ENCODE measurements at places on chromosomes 3 and 15.

- DNase-seq = no peak
Measured at GRCh38 chr15:19992428-19992827, 549.2 kb downstream of the GOLGA6L6 start.

DNA sequence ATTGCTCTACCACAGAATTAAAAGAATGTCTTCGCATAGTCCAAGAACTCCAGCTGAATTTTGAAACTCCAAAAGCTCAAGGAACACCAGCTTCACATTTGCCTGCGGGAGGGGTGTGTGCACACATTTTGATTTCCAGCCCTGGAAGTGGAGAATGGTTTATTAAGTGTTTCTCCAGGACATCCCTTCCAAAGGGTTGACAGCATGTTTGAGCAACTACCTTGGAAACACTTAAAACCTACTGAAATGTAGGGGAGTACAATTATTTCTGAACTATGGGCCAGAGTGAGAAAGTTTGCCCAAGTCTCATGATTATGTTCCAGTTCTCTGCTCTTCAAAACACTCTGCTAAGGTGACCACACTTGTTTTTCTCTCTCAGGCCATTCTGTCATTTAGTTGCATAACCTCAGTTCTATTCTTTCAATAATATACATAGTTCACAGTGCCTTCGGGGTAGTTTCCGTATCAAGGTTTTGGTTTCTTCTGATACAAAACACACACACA, 7.9 kb downstream of the ACP3 start:
- DNase-seq = no peak

DNA sequence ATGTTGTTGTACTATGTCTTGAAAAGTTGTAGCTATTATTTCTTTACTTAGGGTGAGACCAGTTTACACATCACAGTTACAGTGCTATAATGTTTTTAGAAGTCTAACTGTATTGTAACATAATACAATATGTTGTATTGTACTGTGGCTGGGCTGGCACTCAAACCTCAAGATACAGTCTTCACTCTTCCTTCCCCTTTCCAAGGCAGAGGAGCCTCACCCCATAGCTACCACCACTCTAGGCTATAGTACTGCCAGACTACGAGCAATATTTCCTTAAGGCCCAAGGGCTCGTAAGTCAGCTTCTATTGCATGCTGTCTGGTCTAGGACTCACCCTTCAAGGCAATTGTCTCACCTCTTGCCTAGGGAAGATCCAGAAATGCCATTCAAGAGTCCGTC, 597.7 kb downstream of the OTOL1 start:
- DNase-seq = no peak

DNA sequence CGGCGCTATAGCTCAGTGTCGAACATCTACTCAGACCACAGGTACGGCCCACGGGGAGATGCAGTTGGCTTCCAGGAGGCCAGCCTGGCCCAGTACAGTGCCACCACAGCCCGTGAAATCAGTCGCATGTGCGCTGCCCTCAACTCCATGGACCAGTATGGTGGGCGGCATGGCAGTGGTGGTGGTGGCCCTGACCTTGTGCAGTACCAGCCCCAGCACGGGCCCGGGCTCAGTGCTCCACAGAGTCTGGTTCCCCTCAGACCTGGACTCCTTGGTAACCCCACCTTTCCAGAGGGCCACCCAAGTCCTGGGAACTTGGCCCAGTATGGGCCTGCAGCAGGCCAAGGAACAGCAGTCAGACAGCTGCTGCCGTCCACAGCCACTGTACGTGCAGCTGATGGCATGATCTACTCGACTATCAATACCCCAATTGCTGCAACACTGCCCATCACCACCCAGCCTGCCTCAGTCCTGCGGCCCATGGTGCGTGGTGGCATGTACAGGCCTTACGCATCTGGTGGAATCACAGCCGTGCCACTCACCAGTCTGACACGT, 18.3 kb upstream of the APEH start:
- DNase-seq = no peak

DNA sequence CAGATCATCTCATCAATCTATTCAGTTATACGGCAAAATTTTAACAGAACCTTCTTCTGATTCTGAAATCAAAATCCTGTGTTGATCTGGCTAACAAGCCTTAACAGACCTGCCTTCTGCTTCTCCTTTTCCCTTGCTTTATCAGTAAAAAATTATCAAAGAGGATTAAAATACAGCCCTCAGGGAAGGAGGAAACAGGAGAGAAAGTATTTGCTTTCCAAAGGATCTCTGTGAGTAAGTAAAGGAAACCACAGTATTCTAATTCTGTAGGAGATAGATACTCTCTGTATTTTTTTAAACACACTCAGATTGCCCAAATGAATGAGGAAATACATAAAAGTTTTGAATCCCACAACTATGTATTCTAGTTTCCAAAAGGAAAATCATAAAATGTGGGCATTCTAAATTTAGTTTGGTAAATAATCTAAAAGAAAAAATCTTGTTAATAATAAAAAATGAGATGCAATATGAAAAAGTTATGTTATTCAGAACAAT, 221.8 kb downstream of the ZIC1 start:
- DNase-seq = no peak

DNA sequence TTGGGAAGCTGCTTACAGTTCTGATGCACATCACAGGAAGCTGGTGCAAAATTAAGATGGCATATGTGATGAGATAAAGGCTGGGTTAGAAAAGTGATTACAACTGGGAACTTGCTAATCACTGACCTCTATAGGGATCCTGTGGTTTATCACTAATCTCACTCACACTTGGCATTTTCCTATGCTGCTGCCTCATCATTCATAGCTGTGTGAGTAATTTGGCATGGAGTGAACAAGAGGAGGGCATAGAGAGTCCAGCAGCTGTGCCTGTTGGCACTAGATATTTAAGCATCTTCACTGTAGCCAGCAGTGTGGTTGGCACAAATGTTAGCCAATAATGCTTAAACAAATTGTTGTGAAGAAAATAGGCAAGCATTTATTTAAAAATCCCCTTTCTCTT, 217.7 kb upstream of the CGNL1 start:
- DNase-seq = no peak

DNA sequence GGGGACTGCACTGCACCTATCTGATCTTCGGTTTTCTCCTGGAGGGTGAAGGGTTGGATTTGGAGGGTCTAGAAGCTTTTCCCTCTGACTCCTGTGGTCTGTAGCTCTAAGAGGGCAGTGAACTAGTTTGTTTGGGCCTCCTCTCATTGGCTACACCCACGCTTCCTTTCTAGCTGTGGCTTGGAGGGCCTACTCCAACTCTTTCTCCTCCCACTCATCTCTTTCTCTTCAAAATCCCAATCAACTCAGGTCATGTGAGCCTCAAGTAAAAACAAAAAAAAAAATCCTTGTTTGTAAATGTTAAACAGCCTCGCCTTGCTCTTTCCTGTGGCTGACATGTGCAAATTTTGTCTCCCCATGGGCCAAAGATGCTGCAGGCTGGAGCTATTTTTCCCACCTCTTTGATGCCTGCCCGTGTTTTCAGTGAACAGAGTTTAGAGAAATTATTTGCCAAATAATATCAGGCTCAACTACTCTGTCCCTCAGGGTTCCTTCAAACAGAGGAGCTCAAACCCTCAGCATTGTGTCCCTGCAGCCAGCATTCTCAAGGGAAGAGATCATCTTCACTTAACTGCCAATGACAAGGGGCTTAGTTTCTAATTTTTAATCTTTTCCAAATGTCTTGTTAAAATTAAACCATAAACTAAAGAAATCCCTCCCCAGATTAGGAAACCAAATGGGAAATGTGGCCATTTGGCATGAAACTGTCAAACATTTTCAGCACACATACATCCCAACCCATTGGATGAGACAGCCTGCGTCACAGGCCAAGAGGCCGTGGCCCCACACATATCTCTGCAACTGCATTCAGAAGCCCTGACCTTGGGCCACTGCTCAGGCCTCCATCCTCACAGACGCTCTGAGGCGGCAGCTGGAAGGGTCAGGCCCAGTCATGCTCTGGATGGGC, 114.8 kb upstream of the THBS1 start:
- DNase-seq = no peak

- DNase-seq = no peak
Measured at GRCh38 chr3:8519156-8519555, 17.5 kb downstream of the LMCD1 start.
